NCI-H1694 (cell line): ENCODE measurements at places on chromosomes 1 and 21.

GRCh38 chr1:31579374-31579773 lies 3.1 kb downstream of the TINAGL1 start:
- DNase-seq: no peak

DNA sequence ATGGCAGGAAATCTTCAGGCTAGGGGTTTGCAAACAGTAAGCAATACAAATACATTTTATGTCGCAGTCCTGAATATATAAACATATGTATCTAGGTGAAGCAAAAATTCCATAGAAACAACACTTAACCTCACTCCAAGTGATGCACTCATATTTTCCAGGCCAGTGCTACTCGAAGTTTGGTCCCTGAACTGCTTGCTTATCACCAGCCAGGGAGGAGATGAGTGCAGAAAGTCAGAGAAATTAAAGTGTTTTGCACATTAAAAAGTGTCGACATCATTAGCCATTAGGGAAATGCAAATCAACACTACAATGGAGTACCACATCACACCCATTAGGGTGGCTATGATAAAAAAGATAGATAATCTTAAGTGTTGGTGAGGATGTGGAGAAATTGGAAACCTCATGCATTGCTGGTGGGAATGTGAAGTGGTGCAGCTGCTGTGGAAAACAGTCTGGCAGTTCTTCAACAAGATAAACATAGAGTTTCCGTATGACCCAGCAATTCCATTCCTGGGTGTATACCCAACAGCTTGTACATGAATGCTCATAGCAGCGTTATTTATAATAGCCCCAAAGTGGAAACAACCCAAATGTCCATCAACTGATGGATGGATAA lies 70.5 kb upstream of the CSF1 start:
- DNase-seq: no peak

DNA sequence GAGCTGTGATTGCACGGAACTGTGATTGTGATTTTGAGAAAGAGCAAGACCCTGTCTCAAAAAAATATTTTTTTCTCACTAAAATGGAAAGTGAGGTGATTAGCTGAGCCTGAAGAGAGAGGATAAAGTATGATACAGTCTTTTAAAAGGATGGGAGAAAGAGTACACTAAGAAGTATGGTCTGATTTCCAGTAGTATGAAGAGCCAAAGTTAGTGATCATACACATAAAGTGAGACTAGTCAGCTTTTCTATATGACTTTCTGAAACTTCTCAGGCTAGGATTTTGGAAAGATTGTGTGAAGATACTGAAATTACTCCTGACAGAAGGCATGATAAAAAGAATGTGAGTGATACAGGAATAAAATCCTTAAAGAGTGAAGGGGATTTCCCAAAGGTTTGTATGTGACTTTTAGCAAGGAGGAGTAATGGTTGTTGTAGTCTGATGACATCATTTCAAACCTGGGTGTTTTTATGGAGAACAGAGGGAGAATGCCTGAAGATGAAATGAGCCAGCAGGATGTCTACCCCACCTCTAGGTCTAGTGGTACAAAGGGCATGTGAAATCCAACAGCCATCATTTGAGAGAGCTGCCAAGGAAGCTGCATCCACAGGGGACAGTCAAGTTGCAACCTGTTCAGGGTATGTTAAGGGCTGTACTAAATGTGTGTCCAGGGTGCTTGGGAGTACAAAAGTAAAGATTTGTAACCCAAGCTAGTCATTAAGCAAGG lies 157.7 kb downstream of the PIK3R3 start:
- no peak for DNase-seq

GRCh38 chr1:150551051-150551783 lies 2.0 kb downstream of the ADAMTSL4 start:
- no peak for DNase-seq

DNA sequence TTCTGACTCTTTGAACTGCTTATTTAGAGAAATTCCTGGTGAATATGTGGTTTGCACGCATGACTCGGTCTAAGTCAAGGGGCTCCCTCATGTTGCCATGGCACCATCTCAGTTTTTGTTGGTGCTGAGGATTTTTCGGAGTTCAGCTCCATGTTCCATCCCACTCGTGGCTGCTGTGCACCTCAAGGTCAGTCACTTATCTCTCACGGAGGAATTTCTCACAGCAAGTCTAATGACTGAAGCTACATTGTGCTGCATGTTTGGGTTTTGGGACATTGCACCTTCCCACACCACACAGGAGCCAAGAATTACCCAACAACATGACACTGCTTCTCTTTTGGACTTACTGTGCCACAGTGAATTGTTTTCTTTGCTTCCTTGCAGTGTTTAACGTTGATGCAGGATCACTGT lies 269.9 kb downstream of the NCAM2 start:
- no peak for DNase-seq

GRCh38 chr1:174990382-174990999 lies 9.3 kb upstream of the CACYBP start:
- DNase-seq: no peak

DNA sequence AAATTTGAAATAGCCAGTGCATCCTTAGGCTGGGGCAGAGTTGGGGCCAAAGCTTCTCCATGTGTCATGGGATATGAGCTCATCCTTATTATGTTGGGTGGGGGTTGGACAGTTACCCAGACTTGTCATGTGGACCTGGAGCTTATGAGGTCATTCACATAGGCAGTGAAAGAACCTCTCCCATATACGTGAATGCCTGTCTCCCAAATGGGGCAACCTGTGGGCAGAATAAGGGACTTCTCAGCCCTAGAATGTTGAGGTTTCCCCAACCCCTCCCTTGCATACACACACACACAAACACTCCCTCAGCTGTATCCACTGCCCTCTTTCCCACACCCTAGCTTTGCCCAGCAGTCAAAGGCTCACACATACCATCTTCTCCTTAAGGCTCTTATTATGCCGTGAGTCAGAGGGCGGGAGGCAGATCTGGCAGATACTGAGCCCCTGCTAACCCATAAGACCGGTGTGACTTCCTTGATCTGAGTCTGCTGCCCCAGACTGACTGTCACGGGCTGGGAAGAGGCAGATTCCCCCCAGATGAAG lies 2.3 kb upstream of the IVL start:
- DNase-seq: no peak

DNA sequence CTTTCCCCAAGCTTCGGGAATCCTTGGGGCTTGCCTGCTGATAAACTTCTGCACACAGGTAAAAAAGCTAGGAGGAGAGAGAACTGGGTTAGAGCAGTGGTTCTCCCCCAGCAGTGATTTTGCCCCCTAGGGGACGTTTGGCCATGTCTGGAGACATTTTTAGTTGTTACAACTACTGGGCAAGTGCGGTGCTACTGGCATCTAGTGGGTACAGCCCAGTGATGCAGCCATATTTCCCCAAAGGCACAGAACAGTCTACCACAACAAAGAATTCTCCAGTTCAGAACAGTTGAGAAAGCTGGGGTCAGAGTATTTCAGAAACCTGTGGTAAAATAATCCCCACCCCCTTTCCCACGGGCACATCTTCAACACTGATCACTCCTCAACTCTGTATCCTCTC lies 41.3 kb downstream of the LRRC71 start:
- DNase-seq: no peak
